ENCODE measurements at places on chromosomes 1 and 21. TPM values are rescaled to one million over a fixed set of nuclear protein-coding genes. Genes with fewer than 3 reads are reported as not detected.

DNA sequence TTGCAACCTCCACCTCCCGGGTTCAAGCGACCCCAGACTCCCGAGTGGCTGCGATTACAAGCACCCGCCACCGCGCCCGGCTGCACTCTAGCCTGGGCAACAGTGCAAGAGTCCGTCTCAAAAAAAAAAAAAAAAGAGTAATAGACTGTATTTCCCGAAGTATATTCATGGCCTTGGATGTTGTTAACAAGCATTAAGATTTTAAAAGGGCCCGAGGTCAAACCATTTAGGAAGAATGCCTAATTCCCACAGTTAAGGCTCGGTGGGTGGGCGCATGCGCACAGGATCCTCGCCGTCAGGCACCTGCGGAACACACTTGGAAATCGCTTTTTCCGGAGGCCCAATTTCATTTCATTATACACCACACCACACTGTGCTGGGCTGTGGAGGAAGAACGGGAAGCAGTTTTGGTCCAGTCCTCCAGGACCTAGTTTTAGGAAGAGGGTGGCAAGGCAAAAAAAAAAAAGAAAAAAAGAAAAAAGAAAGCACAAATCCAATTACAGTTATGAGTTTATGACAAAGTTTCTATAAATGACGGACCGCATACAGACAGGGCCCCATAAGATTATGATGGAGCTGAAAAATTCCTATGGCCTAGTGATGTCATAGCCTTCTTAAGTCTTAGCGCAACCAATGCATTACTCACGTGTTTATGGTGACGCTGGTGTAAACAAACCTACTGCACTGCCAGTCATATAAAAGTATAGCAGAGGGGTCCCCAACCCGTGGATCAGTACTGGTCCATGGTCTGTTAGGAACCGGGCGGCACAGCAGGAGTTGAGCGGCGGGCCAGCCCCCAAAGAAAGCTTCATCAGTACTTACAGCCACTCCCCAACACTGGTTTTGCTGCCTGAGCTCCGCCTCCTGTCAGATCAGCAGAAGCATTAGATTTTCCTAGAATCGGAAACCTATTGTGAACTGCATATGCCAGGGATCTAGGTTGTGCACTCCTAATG, 38.2 kb downstream of the H3-3A start:
- H3K4me1 ChIP-seq, result peaks cover 11% of the 10 kb centered on the region
- H3K27ac ChIP-seq, result no peak overlapping the region
- H3K4me3 ChIP-seq, result no peak overlapping the region

OR6K3 gene
- not detected for total RNA-seq

GRCh38 chr1:153792631-153793041, 17.4 kb downstream of the SLC27A3 start:
- H3K4me1 ChIP-seq, result peaks cover 55% of the 10 kb centered on the region
- no peaks in the 10 kb centered on the region for H3K36me3 ChIP-seq
- H3K4me3 ChIP-seq, result no peak overlapping the region
- H3K27me3 ChIP-seq, result no peaks in the 10 kb centered on the region

GRCh38 chr1:6624710-6625583, at the start of gene THAP3:
Gene THAP3, plus strand, starts transcription at chr1:6624868. Its CDS starts 351 bp downstream, at chr1:6625219.
- H3K4me1 ChIP-seq, result peaks cover 12% of the 10 kb centered on the region
- H3K4me3 ChIP-seq, result peak within 1 kb of the TSS; percentile 91

- no peaks in the 10 kb centered on the region for H3K36me3 ChIP-seq
- H3K4me3 ChIP-seq, result no peak overlapping the region
- H3K4me1 ChIP-seq, result peaks cover 8% of the 10 kb centered on the region
- H3K27ac ChIP-seq, result no peak overlapping the region
- DNase-seq, result no peak
These were observed 4.1 kb upstream of the SLC44A3 start for GRCh38 chr1:94816030-94816429.

DNA sequence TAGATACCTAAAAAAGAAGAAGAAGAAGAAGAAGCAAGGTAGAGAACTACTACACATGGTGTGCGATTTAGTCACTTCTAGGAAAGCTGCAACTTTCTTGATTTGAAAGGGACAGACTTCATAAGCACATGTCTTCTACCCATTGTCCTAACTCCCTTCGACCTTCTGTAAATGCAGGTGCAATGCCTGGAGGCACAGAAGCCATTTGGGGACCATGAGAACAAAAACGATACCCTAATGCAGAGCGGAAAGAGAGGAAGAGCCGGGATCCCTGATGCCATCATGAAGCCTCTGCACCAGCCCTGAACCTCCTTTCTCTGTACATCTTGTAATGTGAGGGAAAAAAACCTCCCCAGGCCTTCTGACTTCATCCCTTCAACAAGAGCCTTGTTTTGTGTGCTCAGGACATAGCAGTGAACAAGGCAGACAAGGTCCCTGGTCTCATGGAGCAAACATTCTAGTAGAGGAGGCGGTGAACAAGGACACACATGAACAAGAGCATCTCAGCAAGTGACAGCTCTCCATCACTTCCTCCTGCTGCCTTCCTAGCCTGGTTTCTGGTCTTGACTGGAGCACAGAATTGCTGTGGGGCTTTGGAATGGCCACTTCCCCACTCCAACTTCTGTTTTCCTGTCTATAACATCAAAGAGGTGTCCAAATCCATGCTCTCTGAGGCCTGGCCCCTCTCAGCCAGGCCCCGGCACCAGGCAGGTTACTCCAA, 5.5 kb upstream of the LAPTM5 start:
- no peaks in the 10 kb centered on the region for H3K36me3 ChIP-seq
- H3K27ac ChIP-seq, result peak overlapping the region; percentile 78
- peaks cover 67% of the 10 kb centered on the region for H3K4me1 ChIP-seq
- no peak overlapping the region for H3K4me3 ChIP-seq

GRCh38 chr1:209484429-209484828, 99.1 kb upstream of the CAMK1G start:
- H3K4me3 ChIP-seq, result no peak overlapping the region
- H3K27ac ChIP-seq, result no peak overlapping the region
- DNase-seq, result no peak
- no peaks in the 10 kb centered on the region for H3K36me3 ChIP-seq
- no peaks in the 10 kb centered on the region for H3K27me3 ChIP-seq

- H3K36me3 ChIP-seq, result no peaks in the 10 kb centered on the region
- H3K27me3 ChIP-seq, result no peaks in the 10 kb centered on the region
- no peak overlapping the region for H3K4me3 ChIP-seq
- DNase-seq, result no peak
- H3K27ac ChIP-seq, result no peak overlapping the region
- no peaks in the 10 kb centered on the region for H3K4me1 ChIP-seq
These were observed 286.2 kb upstream of the DUSP10 start for GRCh38 chr1:222028116-222028515.

All from K562 (cell line).